HuH-7 (cell line): ENCODE measurements at places on chromosomes 12 and 14.
A peak's percentile ranks its signal among the peaks of the same experiment; 100 is the strongest.

- no peak for DNase-seq
Measured at GRCh38 chr12:31018790-31019505, 54.7 kb upstream of the DDX11 start.

GRCh38 chr14:20698018-20698329, 9.4 kb downstream of the ANG start:
- no peak for DNase-seq

- no peak for DNase-seq
Measured at GRCh38 chr12:1553536-1553935, 40.8 kb downstream of the FBXL14 start.

GRCh38 chr14:21498540-21499526, 12.3 kb downstream of the METTL3 start:
- DNase-seq: peak; percentile 40

DNA sequence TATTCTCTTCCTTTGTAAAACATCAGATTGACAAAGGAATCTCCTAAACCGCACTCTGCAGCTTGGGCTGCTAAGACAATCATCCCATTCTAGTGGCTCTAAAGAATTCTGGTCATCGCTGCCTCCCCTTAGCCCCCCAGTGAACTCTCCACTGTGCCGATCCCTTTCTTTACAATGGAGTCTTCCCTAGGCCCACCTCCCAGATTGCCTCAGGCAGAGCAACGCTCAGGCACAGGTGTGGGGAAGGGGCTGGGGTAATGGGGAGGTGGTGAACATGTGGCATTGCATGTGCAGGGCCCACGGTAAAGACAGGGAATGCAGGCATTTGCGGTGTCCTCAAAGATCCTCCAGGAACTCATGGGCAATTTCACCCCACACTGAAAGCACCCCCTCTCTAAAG, 86.3 kb downstream of the PLEKHG3 start:
- no peak for DNase-seq

DNA sequence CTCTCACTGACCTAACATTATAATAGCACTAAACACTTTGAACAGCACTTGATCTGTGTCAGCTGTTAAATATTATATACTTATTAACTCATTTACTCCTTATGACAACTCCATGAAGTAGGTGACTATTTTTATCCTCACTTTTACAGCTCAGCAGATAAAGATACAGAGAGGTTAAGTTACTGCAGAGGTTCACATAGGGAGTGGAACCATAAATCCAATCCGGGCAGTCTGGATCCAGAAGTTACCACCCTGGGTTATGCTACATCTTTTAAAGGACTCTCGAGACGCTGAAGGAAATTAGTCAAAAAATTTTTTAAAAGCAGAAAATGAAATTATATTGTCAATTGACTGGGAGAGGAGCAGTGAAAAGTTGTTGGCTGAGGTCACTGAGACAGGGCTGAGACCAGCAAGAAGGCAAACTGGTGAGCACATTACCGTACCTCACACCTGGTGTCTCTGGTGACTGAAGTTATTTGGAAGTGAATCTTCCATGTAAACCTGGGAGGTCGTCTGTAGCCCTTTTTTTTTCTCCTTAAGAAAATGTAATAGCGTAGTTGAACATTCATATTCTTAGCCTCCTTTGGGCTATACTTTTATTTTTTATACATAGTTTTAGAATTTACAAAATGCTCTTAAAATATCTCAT, 1.2 kb upstream of the RIMKLB start:
- no peak for DNase-seq

DNA sequence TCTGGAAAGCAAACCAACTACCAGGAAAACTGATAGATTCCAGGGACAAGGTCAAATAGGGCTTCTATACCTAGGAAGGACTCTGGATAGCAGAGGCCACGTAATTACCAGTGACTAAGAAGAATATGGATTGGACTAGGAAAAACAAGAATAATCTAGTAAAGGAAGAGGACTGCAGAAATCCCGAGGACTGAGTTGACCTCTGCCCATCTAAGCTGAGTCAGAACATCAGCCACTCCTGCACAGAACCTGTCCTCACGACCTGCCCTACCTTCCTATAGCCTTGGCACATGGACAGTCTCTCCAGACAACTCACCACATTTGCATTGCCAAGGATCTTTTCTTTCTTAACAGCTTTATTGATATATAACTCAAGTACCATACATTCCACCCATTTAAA, 2.3 kb downstream of the OR6J1 start:
- peak; percentile 20 for DNase-seq

- peak; percentile 89 for DNase-seq
Measured at GRCh38 chr12:53267999-53268629, at the start of gene ESPL1. Gene ESPL1 (plus strand): TSS chr12:53268299. CDS start chr12:53268767, 468 bp downstream.

DNA sequence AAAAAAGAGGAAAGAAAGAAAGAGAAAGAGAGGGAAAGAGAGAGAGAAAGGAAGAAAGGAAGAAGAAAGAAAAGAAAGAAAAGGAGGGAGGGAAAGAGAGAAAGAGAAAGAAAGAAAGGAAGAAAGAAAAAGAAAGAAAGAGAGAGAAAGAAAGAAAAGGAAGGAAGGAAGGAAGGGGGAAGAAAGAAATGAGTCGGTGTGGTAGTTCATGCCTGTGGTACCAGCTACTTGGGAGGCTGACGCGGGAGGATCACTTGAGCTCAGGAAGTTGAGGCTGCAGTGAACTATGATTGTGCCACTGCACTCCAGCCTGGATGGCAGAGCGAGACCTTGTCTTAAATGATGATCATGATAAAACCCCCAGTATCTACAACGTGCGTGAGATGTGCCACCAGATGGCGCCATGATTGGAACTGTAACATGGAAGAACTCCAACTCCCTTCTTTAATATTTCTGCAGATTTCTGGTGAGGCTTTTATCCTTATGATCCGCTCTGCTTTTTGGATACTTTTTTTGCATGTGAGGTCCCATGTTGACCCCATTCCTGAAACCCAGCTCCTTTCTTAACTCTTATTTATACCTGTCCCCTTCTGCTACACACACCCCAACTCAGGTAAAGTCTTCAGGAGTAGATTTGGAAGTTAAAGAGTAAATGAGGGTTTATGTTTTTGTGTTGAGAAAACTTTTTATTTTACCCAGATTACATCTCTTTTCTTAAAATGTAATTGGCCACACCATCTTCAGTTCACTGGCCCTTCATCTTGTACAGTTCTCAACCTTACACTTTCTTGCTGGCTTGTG, 25.6 kb downstream of the RNASE10 start:
- DNase-seq: peak; percentile 52
